ENCODE measurements at places on chromosomes 1 and 21.

GRCh38 chr1:183882335-183883167 lies 77.6 kb downstream of the RGL1 start:
- DNase-seq, result no peak

- DNase-seq, result no peak
Measured at GRCh38 chr1:56627636-56628039, 17.5 kb upstream of the PRKAA2 start.

DNA sequence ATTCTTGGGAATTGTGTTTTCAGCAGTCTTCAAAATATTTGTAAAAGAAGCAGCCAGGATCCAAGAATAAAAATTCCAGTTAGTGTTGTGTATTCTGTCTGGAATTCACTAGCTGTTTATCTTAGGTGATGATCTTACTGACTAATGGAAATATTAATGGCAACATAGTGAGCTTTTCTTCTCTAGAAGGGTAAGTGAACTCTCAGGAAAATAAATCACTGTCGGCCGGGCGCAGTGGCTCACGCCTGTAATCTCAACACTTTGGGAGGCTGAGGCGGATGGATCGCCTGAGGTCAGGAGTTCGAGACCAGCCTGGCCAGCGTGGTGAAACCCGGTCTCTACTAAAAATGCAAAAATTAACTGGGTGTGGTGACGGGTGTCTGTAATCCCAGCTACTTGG lies 87.4 kb upstream of the KIF1B start:
- DNase-seq, result no peak

DNA sequence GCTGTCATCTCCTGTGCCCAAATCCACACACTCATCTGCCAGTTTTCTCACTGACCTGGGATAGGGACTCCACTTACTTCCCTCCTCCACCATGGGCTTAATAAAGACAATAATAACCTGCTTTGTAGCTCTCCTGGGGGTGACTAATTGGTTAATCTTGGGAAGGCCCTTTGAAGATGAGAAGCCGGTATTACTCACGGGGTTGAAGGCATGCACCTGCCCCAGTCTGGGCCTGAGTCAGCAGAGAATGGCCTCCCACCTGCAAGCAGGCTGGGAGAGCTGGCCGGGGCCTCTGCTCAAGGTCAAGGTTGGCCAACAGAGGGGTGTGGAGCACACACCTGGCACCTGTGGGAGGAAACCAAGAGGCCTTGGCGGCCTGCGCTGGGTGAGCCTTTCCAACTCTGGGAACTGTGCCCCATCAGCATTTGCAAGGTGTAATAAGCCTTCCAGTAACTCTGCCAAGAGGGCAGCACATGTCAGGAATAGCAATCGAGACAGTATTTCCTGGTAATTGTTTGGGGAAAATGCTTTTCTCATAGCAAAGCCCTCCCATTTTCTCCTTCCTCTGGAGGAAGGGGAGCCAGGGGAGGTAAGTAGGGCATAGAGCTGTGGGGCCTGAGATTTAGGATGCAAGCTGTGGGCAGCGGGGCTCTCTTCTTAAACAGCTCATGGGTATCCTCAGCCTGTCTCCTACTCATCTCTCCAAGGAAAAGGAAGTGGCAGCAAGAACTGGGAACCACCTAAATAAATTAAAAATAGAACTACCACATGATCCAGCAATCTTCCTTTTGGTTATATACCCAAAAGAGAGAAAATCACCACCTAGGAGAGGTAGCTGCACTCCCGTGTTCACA lies 49.0 kb downstream of the TOMM20 start:
- DNase-seq, result no peak

GRCh38 chr1:223199094-223199647 lies 56.1 kb upstream of the TLR5 start:
- DNase-seq, result no peak

DNA sequence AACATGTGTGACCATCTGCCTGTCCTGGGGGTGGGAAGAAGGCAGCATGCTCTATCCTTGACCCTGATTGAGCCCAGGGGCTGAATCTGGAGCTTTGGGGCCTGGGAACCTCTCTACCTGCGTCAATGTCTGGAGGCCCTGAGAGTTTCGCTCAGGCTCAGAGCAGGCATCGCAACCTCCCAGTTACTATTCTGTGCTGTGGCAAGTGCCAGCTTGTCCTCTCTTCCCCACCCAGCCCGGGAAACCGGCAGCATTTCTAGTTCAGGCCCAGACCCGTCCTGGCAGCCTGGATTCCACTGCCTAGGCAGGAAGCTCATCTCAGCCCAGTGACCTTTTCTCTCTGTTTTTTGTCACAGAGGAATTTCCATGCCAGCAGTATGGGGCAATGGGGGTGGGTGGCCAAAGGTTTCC lies 10.0 kb upstream of the IRF6 start:
- DNase-seq, result no peak

DNA sequence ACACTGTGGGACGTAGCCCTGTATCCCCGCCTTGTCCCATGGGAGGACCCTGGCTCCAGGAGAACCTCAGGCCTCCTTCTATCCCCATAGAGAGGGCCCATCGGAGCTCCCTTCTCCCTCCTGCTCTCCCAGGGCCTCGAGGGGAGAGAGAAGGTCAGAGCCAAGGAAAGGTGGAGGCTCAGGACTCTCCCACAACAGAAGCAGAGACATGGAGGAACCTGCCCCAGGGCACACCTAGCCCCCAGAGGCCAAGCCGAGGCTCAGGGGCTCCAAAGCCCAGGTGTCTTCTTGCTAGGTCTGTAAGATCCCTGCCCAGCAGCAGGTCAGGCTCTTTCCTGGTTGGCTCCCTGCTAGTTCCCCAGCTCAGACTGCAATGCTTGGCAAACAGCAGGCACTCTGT lies 34.4 kb upstream of the ARF1 start:
- no peak for DNase-seq

- no peak for DNase-seq
Measured at GRCh38 chr1:99777752-99778151, 11.3 kb upstream of the FRRS1 start.

DNA sequence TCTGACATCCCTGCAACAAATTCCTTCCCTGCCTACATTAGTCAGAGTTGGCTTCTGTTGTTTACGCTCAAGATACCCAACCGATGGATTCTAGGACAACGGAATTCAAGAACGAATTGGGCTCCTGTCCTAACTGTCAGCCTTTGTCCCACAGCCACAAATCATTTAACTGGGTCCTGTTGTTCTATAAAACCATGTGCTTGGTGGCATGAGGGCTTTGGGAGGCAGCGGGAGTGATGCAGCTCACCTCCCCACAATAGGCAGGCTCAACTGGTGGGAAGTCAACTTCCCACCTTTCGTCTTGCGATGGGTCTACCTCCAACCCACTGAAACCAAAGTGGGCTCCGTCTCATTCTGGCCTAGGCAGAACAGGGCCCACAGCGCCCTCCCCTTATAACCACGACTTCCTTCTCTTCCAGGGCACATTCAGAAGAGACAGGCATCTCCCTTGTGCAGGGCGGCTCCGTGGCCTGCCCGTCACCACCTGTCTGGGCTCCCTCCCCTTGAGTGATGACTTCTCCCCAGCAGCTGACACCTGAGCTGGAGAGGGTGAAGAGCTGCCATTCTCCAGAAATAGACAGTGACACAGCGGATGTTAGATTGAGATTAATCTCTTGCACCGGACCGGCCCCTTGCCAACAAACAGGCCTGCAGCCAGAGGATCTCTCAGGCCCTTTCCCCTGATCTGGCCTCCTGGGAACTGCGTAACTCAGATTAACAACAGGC lies 26.5 kb downstream of the LRRC38 start:
- DNase-seq, result no peak

DNA sequence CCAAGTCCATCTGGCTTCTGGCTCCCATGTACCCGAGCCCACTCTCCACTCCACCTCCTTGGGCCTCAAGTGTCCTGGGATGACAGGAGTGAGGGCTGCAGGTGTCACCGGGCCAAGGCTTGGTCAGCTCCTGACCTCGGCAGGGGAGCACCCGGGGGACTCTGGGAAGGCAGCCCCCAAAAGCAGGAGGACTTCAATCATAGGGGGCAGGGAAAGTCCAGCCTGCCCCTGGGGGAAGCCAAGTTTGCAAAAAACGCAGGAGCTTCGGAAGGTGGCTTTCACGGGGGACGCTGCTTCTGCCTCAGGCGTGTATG lies 56.8 kb downstream of the KCNAB2 start:
- DNase-seq, result no peak

DNA sequence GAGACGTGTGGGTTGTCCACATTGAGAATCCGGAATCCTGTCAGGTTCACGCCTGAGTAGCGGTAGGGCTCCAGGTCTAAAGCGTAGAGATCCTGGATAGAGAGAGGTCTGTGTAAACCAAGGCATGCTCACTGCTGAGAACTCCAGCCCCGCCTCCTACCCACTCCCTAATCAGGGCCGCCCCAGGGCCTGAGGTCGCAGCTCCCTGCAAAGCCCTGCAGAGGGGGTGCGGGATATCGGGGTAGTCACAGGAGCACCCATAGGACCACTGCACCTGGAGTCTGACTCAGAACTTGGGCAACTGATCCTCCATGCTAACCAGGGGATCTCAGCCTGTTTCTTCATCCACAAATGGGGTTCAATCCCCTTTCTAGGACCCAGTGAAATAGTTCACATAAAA lies 174.4 kb downstream of the GRIK3 start:
- no peak for DNase-seq

DNA sequence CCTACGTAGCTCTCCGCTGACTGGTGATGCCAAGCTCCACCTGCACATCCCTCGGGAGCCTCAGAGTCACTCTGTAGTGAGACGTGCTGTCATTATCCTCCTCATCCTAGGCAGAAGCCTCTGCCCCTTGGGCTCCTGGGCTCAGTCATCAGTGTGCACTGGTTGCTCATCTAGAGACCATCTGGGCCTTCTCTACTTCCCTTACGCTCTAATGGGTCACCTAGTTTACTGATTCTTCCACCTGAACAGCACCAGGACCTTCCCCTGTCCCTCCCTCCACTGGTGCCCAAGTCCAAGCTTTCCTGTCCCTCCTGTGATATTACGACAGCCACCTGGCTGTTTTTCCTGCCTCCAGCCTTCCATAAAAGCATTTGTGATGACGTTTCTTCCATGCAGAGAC lies 136.1 kb upstream of the ERRFI1 start:
- no peak for DNase-seq

DNA sequence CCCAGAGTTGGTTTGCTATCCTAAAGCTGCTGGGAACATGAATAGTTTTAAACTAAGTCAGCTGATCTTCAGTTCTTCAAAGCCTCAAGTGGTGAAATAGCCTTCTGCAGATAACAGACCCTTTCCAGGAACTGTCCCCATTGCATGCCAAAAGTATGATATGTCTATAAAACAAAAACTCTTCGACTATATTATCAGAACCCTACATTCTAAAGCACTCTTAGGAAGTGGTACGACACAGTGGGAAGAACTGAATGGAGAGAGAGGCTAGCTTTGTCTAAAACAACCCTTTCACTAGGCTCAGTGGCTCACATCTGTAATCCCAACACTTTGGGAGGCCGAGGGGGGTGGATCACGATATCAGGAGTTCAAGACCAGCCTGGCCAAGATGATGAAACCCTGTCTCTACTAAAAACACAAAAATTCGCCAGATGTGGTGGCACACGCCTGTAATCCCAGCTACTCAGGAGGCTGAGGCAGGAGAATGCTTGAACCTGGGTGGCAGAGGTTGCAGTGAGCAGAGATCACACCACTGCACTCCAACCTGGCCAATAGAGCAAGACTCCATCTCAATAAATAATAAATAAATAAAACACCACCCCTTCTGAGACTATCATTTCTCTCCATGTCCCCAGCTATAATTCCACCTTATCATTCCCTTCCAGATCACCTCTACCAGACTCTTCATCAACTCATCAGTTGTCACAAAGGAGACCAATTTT lies 2.2 kb upstream of the FRRS1 start:
- no peak for DNase-seq

GRCh38 chr1:234067581-234068337 lies 163.3 kb downstream of the SLC35F3 start:
- no peak for DNase-seq

DNA sequence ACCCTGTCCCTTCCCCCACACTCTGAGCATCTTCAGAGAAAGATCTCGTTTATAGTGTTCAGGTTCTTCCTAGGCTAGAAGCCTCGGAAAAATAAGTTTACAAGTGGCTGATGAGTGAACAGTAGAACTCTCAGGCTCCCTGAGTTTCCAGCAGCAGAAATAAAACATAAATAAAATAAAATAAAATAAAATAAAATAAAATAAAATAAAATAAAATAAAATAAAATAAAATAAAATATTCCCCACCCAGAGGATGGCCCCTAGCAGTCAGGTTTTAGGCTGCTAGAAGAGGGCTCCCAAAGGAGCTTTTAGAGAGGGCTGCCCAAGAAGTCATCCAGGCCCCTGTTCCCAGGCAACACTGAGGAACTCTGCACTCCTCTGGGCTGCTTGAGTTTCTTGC lies 55.1 kb downstream of the KCNC4 start:
- no peak for DNase-seq

DNA sequence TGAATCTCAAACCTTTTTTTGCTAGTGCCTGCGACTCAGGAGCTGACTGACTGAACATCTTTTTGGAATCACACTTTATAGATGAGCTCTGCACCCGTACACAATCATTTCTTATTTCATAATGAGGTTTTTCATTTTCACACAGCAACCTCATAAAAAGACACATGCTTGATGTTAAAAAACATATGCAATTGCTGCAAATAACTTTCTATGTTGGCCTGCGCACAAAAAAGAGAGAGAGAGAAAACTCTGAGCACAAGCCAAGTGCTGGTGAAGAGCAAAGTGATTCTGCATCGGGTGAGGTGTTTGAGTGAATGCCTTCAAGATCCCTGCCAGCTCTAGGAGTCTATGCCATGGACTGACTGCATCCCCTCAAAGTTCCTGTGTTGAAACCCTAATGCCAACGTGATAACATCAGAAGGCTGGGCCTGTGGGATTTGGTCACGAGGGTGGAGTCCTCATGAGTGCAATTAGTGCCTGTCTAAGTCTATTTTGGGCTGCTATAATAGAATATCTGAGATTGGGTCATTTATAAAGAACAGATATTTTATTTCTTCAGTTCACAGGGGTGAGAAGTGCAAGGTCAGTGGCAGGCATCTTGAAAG lies 36.6 kb downstream of the C1orf87 start:
- DNase-seq, result no peak

DNA sequence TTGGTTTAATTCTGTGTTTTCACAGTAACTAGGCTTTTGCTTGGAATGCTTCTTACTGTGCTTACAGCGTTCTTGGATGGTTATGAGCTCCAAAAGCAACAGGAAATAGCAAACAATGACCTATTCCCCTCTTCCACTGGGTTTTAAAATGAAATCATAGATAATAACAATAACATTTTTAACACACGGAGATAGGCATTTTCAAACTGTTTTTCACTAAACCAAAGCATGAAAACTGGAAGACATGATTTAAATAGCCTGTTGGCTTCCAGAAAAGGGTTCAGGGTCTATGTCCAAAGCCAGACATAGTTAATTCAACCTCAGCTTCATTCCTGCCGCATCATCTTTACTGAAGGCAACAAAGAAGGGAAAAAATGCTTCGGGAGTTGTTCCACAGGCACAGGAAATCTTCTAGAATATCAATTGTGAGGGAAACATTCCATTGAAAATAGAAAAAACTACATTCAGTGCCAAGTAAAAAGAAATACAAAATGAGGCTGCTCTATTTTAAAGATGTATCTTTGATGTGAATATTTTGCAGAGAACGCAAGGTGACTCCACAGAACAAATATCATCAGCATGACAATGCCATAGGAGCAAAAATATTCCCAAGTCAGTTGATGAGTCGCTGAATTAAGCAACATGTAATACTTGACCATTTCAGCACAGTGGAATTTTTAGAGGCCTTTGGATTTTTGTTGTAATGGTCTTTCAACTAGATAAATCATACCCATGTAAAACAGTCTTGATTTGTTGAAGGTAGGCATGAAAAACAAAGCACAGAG lies 80.7 kb downstream of the NID1 start:
- DNase-seq, result no peak

- no peak for DNase-seq
Measured at GRCh38 chr1:172455451-172455850, 11.6 kb upstream of the PIGC start.

All from CD4-positive, alpha-beta T cell treated with Interleukin-17A for 1 hour (primary cell).